Fibroblast of upper back skin (primary cell): ENCODE measurements at places on chromosomes 5 and 9.
A peak's percentile ranks its signal among the peaks of the same experiment; 100 is the strongest.

GRCh38 chr5:139445325-139446170 is 6.2 kb upstream of the DNAJC18 start:
- peak; percentile 92 for DNase-seq

DNA sequence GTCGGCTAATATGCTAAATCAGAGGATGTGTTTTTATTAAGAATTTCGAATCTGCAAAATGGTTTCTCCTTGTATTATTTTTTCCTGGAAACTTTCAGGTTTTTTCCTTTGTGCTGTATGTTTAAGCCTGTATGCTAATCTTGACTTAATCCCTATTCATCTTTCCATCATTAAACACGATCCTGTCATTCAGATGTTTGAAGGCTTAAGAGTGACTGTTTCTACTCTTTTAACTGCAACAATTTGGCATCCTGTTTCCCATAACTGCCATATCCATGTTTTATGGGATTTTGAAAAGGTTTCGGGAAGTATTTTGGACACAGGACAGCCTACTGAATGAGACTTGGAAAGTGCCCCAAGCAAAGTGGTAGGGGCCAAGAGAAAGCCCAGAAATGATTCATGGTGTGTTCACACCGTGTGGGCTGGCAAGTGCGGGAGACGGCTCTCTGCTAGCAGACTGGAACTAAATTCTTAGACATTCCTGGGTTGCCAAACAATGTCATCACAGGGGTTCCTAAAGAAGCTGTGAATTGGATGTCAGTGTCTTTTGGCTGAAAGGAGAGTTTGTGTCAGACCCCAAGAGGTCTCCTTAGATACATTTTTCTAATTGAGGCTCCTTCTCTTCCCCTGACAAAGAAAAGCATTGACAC is 125.4 kb upstream of the ADAMTS16 start:
- DNase-seq, result peak; percentile 79

- DNase-seq, result no peak
These were observed 819 bp downstream of the ADRA1B start for GRCh38 chr5:159916841-159917761.

- peak; percentile 84 for DNase-seq
These were observed 67.4 kb upstream of the ZNF618 start for GRCh38 chr9:113808391-113809358.

DNA sequence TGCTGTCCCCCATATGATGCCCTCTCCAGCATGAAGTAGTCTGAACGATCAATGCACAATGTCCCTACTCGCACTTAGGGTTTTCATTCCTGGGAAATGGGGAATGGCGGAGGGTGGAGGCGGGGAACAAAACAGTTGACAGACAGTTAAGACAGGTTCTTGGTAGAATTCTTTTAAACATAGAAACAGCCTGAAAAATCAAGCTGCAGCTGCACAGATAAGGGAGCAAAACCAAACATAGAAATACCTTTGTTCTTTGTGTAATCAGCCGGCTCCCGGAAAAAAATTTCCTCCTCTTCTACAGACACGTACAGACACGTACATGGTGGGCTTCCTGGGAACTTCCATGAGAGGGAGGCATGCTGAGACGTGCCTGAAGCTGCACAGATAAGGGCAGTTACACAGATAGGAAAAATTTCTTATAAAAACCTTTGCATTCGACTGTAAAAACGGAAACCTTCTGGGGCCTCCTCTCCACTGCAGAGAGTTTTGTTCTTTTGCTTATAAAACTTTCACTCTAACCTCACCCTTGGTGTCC is 662.4 kb upstream of the PTPRD start:
- DNase-seq, result no peak

DNA sequence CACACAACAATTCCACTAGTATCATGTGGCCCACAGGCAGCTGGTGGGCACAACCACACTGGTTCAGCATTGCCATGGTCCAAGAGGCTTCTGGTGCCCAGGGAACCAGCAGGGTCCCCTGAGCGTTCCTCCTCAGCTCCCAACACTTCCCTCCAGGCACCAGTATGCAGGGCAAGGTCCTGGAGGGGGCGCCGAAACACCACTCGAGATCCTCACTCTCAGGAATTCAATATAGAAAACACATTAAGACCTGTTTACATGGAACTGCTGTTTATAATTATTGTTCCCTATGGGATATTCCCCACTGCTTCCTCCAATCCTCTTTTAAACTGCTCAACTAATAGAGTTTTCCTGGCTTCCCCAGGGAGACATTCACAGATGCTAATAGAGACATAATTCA is 91.9 kb upstream of the GABRP start:
- DNase-seq, result no peak

GRCh38 chr9:124660341-124660801 is 110.7 kb downstream of the NR6A1 start:
- peak; percentile 74 for DNase-seq

DNA sequence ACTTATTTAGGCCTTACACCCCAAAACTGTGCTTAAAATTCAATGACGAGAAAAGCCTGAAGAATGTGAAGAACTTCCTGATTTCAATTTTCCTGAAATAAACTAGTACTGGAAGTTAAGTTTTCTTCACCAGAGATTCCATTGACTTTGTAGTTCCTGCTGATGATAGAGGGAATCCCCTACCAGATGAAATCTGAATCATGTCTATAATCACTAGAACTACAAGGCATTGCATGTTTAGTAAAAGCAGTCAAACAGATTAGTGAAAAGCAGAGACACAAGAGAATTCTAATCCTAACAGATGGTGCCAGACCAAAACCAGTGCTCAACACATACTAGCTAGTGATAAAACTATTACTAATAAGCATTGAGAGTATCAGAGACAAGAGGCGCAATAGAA is 130.0 kb downstream of the PDE4D start:
- DNase-seq, result no peak

DNA sequence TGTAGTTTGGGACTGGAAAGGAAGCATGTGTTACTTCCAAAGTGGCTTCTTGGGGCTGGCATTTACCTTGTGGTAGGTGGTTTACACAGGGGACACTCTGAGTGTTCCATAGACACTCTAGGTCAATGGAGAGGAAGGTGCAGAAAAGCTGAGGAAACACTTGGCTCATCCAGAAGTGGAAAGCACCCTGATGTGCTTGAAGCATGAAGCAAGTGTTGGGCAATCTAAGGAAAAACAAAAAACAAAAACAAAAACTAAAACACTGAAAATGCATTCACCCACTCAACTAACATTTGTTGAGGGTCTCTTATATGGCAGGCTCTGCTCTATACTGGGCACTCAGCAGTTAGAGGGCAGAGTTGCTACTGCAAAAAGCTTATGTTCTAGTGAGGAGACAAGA is 2.9 kb upstream of the ERAP2 start:
- no peak for DNase-seq

DNA sequence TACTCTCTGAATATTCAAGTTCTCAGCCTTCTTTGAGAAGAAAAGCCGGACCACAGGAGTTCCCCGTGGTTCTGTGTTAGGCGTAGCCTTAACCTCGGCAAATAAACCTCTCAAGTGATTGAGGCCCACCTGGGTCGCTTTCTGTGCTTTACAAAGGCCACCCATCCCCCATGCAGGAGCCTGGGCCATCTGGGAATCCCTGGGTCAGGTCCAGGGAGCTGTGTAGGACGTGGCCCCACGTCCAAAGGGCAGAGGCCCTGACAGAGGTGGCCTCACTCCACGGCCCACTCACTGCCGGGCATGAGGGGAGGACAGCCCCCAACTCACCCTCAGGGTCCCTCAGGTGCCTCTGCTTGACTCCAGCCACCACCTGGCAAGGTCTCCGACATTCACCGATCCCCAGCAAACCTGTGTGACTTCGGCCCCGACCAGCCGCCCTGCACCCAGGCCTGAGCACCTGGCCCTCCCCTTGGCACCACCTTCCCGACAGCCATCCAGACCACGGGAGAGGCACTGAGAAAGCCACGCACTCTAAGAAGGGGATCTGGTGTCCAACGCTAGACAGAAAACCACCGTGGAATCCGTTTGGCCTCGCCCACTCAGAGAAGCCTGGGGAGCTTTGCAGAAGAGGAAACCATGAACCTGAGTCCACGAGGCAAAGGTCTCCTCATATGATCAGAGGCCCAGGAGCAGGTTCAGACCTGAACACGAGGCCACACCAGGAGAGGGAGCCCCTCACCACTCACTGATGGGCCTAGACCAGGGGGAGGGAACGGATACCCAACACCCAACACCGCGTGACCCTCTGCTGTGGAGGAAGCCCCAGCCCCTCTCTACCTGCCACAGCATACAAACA is 4.5 kb downstream of the SLC12A7 start:
- DNase-seq, result no peak

- no peak for DNase-seq
These were observed 12.1 kb upstream of the C5orf63 start for GRCh38 chr5:127085371-127085770.

- peak; percentile 20 for DNase-seq
These were observed 275.3 kb upstream of the IL12B start for GRCh38 chr5:159605585-159605984.

- peak; percentile 16 for DNase-seq
These were observed 6.3 kb downstream of the ROR2 start for GRCh38 chr9:91943478-91944470.

DNA sequence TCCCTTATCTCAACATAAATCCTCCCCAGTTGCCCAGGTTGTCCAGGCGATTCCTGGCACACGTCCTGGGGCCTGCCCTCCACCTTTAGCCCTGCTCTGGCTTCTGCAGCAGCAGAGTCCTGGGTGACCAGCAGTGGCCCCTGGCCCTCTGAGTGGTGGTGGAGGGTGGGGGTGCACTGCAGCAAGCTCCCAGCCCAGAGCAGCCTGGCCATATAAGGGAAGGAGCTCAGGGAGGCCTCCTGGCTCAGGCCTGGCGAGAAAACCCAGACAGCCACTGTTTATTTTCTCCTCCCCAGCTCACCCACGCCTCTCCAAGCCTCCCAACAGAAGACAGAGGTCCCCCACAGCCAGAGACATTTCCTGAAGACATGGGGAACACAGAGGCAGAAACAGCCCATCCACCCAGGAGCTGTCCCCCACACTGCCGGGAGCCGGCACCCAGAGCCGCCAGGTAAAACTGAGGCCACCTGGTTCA is 44.7 kb upstream of the IL17B start:
- no peak for DNase-seq

DNA sequence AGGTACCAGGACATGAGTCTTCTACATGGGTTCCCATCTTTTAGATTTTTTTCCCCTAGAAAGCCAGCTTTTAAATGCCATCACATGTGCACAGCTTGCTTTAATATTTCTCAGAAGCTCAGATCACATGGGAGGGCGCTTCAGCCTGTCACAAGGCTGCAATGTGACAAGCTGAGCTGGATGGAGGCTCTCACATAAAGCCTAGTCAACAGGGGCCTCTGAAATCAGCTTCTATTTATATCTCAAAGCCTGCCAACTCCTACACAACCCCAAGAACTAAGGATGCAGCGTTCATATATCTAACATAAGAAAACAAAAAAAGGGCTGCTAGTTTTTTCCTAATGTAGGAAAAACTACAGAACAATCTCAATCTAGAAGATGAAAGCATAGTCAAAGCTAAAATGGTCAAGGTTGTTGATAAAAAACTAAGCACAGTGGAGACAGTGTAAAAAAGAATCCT is 2.3 kb downstream of the ZFAND5 start:
- DNase-seq, result peak; percentile 63

DNA sequence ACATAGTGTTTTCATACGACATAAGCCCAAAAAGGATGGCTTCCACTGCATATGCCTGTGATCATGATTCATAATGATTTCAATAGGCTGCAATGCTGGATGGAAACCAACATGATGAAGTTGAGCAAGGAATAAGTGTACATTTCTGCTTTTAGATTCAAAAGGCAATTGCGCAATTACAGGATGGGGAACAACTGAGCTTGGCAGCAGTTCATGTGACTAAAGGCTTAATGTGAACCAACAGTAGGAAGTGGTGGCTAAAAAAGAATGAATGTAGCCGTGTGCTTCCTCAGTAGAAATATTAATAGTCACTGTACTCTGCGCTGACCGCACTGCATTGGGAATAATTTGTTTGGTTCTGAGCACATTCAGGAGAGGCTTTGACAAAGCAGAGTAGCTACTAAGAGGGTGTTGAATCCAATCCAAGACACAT is 51.2 kb downstream of the SLC1A3 start:
- DNase-seq, result peak; percentile 100

DNA sequence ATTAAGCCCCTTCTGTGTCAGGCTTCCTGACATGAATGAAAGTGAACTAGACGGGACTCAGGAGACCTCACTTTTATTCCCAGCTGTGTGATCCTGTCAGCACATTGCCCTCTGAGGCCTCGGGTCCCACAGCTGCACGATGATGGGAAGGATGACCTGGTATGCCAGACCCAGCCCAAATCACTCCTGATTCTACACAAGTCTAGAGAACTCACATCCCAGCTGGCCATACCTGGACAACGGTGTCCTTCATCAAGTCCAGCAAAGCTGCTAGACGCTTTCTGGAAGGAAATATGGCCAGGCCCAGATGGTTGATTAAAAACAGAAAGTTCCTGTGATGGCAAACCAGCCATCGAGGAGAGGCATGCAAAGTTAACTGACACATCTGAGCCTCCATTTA is 118.0 kb upstream of the FSTL4 start:
- no peak for DNase-seq

DNA sequence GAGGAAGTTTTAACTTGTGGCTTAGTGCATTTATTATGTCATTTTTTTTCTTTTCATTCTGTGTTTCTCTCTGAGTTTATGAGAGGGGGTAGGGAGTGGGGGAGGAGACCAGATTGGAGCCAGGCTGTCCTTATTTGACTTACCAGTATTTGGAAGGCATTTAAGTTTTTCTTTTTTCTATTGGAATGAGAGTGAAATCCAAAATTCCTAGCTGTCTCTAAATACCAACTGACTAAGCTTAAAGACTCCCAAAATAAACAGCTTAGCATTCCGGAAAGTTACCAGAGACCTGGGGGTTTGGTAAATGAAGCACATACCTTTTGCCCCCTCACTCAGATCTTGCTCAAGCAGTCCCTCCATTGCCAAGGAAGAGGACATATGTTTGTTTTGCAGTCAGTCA is 581.9 kb upstream of the BRINP1 start:
- DNase-seq, result peak; percentile 94

GRCh38 chr5:2619216-2619615 is 132.3 kb downstream of the IRX2 start:
- no peak for DNase-seq

DNA sequence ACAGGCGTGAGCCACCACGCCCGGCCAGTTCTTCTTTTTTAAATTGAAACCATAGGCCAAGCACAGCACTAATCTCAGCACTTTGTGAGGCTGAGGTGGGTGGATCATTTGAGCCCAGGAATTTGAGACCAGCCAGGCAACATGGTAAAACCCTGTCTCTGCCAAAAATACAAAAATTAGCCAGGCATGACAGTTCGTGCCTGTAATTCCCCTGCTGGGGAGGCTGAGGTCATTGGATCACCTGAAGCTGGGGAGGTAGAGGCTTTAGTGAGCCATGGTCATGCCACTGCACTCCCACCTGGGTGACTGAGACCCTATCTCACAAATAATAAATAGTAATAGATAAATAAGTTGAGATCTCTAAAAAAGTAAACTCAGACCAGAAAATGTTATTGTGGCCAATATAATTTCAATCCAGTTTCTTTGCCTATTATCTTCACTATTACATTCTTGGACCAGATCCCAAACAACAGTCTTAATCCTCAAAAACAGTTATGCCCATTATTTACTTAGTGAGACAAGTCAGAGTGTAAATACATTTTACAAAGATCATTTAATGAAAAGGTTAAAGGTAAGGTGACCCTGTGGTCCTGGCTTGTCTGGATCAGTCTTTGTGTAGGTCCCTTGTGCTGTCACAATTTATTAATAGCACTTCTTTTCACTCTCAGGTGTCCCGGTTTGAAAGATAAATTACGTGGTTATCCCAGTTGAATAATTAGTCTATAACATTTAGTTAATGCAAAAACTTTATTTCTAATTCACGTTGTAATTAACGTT is 53.6 kb downstream of the RAB24 start:
- no peak for DNase-seq

- peak; percentile 24 for DNase-seq
These were observed 63.1 kb downstream of the ADAMTS6 start for GRCh38 chr5:65418661-65419060.
